Cortex of kidney (tissue), 1 donor: ENCODE measurements at places on chromosomes 4 and X.

DNA sequence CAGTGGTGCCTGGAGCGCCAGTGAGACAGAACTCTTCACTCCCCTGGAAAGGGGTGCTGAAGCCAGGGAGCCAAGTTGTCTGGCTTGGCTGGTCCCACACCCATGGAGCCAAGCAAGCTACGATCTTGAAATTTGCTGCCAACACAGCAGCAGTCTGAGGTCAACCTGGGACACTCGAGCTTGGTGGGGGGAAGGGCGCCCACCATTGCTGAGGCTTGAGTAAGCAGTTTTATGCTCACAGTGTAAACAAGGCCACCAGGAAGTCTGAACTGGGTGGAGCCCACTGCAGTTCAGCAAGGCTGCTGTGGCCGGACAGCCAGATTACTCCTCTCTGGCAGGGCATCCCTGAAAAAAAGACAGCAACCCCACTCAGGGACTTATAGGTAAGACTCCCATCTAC, 149.5 kb downstream of the EDA2R start:
- no peak for DNase-seq

- no peak for DNase-seq
Measured at GRCh38 chr4:11421116-11421515, 7.6 kb downstream of the HS3ST1 start.

- no peak for DNase-seq
Measured at GRCh38 chrX:63930140-63930539, 145.1 kb upstream of the ARHGEF9 start.

DNA sequence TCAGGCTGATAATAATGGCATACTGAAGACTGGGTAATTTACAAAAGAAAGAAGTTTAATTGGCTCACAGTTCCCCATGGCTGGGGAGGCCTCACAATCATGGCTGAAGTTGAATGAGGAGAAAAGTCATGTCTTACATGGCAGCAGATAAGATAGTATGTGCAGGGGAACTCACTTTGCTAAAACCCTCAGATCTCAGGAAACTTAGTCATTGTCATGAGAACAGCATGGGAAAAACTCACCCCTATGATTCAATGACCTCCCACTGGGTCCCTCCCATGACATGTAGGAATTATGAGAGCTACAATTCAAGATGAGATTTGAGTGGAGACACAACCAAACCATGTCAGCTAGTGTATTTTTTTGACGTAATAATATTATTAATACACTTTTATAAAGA, 149.8 kb upstream of the BOD1L1 start:
- DNase-seq: no peak

DNA sequence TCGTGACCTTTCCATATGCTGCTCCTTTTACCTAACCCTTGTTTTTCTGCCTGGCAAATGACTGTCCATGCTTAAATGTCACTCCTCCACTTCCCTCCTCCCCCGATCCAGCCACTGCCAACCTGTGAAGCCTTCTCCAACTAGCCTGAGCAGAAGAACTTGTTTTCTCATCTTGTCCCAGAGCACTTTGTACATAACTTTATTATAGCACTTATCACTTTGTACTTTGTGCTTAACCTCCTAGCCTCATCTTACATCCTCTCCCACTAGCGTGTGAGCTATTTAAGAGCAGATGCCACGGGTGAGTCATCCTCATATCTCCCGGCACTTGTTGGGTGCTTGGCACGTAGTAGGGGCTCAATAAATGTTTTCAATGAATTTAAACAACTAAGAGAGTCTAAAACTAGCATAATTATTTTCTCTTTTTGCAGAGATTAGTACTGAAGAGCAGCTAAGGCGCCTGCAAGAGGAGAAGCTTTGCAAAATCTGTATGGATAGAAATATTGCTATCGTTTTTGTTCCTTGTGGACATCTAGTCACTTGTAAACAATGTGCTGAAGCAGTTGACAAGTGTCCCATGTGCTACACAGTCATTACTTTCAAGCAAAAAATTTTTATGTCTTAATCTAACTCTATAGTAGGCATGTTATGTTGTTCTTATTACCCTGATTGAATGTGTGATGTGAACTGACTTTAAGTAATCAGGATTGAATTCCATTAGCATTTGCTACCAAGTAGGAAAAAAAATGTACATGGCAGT, 46.9 kb downstream of the XIAP start:
- DNase-seq: no peak

DNA sequence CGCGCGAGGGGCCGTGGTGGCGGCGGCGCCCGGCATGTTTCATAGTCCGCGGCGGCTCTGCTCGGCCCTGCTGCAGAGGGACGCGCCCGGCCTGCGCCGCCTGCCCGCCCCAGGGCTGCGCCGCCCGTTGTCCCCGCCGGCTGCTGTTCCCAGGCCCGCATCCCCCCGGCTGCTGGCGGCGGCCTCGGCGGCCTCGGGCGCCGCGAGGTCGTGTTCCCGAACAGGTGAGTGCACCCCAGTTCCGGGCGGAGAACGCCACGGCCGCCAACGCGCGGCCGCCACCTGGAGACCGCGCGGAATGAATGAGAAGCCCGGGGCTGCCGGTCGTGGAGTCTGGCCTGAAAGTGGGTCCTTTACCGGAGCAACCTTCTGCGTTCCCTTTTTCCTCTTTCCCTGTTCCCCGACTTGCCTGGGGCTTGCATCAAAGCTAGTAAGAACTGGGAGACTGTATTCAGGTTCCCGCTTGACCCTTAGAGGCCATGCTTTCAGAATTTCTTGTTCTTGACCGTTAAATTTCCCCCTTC, 429 bp downstream of the NOCT start:
- DNase-seq: no peak

GRCh38 chr4:14812101-14812500, 190.2 kb upstream of the CPEB2 start:
- DNase-seq: no peak

DNA sequence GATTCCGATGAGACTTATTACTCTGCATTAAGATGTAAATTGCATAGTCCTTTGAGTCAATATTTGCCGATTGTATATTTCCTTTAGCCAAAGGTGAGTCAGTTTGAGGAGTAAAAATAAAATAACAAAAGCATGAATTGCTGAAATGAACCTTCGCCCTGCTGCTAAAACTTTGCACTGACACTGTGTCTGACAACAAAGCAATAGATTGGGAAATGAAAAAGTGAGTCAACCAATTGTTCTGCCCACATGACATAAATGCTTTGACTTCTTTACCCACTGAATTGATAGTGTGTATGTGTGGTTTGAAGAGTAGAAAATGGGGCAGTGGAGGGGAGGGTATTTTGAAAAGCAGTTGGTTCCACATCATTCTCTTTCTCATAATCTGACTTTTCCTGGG, 88.4 kb upstream of the AFF2 start:
- no peak for DNase-seq

DNA sequence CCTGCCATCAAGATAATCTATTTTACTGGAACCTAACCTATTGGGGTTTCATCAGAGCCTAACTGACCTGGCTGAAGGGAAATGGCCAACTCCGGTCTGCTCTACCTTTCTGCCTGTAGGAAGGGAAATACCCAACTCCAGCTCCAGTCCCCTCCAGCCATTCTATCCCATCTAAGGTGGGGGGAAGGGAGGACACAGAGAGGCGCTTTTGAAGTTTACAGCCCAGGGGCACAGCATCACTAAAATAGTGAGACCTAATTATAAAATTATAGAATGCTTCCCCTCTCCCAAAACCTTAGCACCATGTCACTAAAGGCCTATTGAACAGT, 27.8 kb upstream of the ACSL4 start:
- DNase-seq: no peak
